ENCODE measurements at places on chromosomes 6 and 20. TPM values are rescaled to one million over a fixed set of nuclear protein-coding genes. Genes with fewer than 3 reads are reported as not detected.

The RNF182 gene
- not detected for total RNA-seq

The SRSF12 gene
- 0.17 TPM for total RNA-seq

The BPI gene
- not detected for total RNA-seq

The ZSCAN23 gene
- total RNA-seq = 1.5 TPM

The RSPH4A gene
- 0.95 TPM for total RNA-seq

The POPDC3 gene
- total RNA-seq = not detected

The MUC22 gene
- not detected for total RNA-seq

The SCGN gene
- not detected for total RNA-seq

The MAFB gene
- total RNA-seq = 0.64 TPM

The CFAP61 gene
- total RNA-seq = not detected
